ENCODE measurements at places on chromosomes 16 and 17. TPM values are rescaled to one million over a fixed set of nuclear protein-coding genes. Genes with fewer than 3 reads are reported as not detected.

The SNAI3 gene
- 0.22 TPM for total RNA-seq

The ZNF205 gene
- 13.2 TPM for total RNA-seq

The FOXC2 gene
- 15.9 TPM for total RNA-seq

The TBX2 gene
- total RNA-seq: 0.53 TPM

The ITGB4 gene
- 6.6 TPM for total RNA-seq

The CIBAR2 gene
- not detected for total RNA-seq

The MAPK8IP3 gene
- 92.4 TPM for total RNA-seq

The SLC6A2 gene
- total RNA-seq: not detected

The KRTAP9-4 gene
- total RNA-seq: not detected

The MPV17L gene
- 0.65 TPM for total RNA-seq

The MC1R gene
- 9.2 TPM for total RNA-seq

Measured in astrocyte (in vitro differentiated cells and primary cell).